ENCODE measurements at places on chromosomes 7 and 10.

- DNase-seq = no peak
Observed at GRCh38 chr10:97142834-97143233, 42.9 kb downstream of the SLIT1 start.

GRCh38 chr7:129780257-129780973 lies 168.9 kb downstream of the NRF1 start:
- no peak for DNase-seq

- peak; percentile 34 for DNase-seq
Observed at GRCh38 chr10:110664483-110665420, 20.6 kb downstream of the RBM20 start.

- DNase-seq = no peak
Observed at GRCh38 chr7:102232611-102233286, 53.9 kb upstream of the SH2B2 start.

GRCh38 chr10:35640951-35641675 lies 983 bp downstream of the FZD8 start:
- DNase-seq = peak; percentile 21

- DNase-seq = no peak
Observed at GRCh38 chr10:122056431-122057094, 67.6 kb downstream of the TACC2 start.

DNA sequence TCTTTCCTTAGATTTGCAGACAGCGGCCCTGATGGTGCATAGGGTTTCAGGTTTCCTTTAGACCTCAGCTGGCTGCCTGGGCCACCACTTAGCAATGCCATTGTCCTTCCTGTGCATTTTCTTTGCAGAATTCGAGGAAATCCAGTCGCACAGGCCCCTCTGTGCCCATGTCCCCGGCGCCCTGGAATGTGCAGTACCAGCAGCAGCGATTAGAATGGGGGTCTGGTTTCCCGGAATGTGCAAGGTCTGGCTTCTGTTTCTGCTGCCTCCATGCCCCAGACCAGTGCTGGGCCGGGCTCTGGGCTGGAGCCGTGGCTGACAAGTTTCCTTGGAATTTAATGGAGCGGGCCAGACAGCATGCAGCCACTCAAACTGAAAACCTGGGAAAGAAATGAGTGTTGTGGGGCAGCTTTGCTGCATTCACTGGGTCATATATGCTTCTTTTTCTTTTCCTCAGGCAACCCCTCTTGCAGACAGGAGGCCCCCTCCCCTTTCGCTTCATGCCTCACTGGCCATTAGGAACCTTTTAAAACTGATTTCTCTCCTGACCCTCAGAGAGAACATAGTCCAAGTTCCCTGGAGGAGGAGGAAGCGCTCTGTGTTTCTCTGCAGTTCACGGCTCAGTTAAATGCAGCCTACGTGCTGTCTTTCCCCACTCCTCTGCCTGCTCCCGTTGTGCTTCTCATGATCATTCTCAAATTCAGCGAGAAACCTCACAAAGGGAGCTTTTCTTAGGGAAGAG lies 14.4 kb downstream of the HTRA1 start:
- DNase-seq = no peak

DNA sequence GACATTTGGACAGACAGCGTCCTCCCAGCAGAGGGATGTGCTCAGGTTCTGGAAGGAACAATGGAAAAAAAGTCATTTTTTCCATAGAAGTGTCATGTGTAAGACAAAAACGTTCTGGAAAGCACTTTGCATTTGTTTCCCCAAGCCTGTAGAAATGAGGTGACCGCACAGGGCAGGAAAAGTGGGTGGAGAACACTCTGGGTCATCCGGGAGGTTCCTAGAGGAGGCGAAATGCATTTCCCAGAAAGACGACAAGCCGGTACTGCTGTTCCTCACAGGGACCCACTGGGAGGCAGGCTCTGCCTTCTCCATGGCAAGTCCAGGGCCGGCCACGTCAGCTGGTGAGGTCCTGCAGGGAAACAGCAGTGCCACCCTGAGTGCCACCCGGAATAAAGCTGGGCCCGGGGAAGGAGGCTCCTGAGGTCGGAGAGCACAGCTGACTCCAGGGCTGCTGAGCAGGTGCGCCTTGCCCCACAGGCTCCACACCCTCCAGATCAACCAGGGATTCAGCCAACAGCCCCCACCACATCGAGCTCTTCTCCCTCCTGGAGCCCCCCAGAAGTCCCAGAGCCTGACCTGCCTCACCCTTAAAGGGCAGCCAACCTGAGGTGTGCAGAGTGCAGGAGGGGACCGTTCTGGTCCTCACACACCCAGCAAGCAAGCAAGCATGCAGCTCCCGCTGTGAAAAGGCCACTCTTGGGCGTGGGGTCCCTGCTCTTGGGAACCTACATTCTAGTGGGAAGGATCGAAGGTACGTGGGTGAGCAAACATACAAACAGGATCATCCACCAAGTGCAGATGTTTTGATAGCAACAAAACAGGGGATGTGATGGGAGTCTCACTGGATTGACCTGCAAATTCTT lies 28.8 kb upstream of the INPP5A start:
- DNase-seq = no peak

GRCh38 chr10:18949391-18949790 lies 99.2 kb upstream of the MALRD1 start:
- no peak for DNase-seq

GRCh38 chr10:119132521-119133345 lies 28.8 kb downstream of the DENND10 start:
- DNase-seq = no peak

GRCh38 chr7:47537716-47538675 lies 43.9 kb downstream of the TNS3 start:
- DNase-seq = no peak

DNA sequence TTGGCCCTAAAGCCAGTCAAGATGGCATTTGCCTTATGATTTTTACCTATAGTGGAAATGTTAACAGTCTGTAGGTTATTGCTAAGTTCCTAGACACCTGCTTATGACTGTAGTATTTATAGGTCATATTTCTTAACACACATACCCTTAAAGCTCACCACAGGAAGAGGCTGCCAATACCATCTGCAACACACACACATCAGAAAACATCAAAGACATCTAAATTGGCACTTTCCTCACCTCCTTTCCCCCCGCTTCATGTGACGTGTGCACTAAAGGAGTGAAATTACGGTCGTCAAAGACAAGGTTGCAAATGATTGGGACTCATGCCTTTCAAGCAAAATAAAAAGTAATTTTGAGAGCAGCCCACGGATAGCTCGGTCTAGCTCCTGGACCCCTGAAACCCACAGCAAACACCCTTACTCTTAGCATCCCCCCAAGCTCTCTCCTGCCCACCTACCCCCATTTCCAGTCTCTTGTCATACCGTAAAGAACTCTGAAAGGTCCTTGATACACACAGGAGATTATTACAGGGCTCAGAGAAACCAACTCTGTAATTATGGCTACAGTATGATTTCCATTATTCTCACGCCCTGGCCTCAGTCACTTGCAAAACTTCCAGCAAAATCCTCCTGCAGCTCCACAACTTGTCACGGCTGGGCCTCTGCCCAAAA lies 90.5 kb downstream of the PLXNA4 start:
- no peak for DNase-seq

DNA sequence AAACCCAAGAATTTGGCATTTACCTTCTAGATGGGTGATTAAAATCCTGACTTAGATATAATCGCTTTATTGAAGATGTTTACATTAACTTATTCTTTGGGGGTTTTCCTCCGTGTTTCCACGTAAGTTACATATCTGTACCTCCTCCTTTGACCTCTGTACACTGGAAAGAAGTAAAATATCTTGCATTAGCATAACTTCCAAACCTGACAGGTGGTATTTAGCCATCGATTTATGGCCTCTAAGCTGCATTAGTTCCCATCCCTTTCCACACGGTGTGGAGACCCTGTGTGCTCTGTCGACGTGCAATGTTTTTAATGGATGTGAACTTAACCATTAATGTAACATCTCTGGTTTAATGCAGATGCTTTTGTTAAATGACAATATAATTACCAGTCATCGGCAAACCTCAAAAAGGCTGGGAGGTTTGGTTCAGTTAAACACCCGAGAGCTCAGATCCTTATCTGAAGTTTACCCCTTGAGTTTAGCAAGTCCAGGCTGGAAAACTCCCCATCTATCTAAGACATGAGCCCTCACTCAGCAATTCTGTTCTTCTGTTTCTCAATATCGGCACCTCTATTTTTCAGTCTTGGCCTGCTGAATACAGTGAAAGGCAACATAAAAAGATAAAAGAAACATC lies 295.2 kb downstream of the GATA3 start:
- DNase-seq = no peak

DNA sequence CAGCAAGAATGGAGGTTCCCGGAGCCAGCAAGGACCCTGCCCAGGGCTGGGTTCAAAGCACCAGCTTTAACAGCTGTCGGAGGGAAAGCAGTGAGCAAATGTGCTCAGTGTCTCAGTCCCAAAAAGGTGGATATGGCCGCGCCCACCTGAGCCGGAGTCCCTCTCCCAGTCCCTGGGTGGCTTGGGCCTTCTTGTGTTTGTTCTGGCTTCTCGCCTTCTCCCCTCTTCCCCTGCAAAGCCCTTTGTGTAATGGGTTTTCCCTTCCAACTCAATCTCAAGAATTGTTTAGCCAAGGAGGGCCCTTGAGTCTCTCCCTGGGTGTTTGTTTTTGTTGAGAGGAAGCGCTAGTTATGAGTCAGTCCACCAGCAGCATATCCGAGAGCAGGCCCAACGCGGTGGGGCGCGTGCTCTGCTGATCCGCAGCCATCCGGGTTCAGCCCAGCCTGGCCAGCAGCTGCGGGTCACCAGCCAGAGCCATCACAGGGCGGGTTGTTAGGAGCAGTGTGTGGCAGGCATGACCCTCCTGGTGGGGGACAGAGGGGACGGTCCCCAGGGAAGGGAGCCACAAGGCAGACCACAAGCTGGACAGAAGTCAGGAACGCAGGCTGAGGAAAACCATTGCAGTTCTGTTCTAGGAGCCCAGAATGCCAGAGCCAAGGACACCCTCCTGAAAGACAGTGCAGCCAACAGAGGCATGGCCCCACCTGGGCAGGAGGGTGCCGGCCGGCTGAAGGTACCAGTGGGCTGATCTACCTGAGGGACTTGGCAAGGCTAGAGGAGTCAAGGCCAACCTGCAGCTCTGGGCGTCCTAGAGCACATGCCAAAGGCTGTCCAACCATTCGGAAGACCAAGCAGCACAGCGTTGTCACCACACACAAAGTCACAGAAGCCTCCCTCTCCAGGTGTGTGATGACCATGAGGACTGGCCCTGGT lies 21.3 kb downstream of the CALML3 start:
- no peak for DNase-seq

- no peak for DNase-seq
Observed at GRCh38 chr10:2611603-2612002, 455.7 kb upstream of the PFKP start.

GRCh38 chr10:92291921-92292845 lies 1.2 kb downstream of the MARCHF5 start:
- DNase-seq = peak; percentile 69

GRCh38 chr7:37730501-37730900 lies 46.9 kb downstream of the GPR141 start:
- DNase-seq = no peak

DNA sequence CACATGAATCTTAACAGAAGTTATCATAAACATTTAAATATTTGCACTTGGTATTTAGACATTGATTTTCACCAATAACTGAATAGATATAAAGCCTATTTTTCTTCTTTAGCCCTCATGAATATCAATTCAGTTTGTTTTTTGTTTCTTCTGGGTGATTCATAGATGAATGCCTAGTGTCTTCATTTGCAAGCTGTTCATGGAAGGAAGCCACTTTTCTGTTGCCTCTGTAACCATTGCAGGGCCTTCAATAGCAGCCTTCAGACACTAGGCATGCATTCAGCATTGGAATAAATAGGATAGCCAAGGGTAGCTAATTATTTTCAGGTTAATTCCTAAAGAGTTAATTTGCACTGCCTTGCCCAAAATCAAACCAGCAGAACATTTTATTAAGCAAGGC lies 375.3 kb downstream of the DPP6 start:
- no peak for DNase-seq

- DNase-seq = peak; percentile 3
Observed at GRCh38 chr7:104272767-104273384, 55.5 kb upstream of the LHFPL3 start.

DNA sequence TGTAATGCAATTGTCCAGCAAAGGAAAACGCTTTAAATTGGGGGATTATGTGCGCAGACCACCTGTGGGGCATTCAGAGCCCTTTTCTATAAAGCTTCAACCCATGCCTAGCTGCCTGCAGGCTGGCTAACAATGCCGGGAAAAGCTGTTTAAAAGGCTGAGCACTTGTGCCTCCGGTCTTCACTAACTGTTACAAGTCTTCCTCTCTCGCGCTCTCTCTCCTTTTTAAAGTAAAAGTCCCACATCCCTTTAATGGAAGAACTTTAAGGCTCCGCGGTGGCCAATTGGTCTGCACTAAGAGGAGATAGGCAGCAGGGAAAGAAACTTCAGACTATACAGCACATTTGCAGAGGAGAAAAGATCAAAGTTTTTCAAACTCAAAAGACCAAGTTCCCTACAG lies 4.6 kb downstream of the FZD8 start:
- DNase-seq = no peak

DNA sequence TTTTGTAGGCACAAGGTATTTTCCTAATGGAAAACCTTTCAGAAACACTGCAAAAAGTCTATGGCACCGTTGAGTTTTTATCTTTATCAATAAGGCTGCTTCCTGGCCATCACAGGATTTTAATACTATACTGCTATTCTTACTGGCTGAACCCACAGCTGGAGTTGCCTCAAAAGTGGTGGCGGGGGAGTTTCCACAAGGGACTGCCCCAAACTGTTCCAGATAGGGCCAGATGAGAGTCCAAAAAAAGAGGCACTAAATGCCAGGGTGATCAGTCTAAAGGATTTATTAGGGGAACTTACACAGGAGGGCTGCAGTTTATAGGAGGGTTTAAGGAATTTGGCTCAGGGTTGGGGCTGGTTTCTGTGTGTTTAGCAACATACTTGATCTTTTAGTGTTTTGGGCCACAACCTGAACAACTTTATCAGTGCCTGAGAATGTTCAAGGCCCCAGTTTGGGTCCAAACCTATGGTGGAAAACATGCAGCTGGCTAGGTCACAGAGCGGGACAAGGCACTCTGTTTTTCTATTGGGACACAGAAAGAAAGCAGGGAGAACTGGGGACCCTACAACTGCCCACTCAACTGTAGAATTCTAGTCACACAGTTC lies 41.4 kb downstream of the STAM start:
- DNase-seq = no peak

GRCh38 chr10:28669227-28670173 lies 7.8 kb upstream of the BAMBI start:
- DNase-seq = no peak

DNA sequence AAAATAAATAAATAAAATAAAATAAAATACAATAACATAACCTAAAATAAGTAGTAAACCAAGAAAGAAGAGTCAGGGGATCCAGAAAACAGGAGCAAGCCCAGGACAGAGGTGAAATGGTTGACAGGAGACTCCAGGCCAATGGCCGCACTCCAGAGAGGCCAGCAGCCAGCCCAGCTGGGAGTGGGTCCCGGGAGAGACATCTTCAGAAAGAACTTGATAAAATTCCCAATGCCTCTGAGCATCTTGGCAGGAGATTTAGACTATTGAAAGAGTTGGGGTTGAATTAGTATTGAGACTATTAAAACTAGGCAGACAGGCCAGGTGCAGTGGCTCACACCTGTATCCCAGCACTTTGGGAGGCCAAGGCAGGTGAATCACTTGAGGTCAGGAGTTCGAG lies 62.6 kb downstream of the CLIP2 start:
- no peak for DNase-seq

Measured in inflammatory macrophage treated with lipopolysaccharide for 1 hour (primary cell).